ENCODE measurements at places on chromosomes 16 and 17. TPM values are rescaled to one million over a fixed set of nuclear protein-coding genes. Genes with fewer than 3 reads are reported as not detected.

JPH3 gene
- total RNA-seq, result 10.5 TPM

DNA sequence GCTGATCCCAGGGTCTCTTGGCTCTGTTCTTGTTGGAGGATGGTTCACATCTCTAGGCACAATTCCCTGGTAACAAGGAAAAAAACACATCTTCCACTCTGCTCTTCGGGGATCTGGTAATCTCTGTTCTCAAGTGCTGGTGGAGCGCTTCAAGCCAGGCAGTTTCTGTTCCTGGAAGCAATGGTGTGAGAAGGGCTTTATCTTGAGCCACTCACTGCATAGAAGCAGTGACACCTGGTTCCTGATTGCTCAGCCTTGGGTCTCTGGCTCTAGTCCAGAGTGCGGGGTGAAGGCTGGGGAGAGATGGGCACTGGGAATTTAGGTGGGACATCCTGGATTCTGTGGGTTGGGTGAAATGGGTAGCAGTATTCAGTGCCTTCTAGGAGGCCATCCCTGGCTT lies 14.1 kb downstream of the AKAP1 start:
- DNase-seq, result no peak

TMEM235 gene
- not detected for total RNA-seq

- no peak for DNase-seq
Observed at GRCh38 chr17:34319039-34319483, at the start of gene CCL8. Gene CCL8, plus strand, starts transcription at chr17:34319435. Its CDS starts 67 bp downstream, at chr17:34319502.

CCDC40 gene
- 25.3 TPM for total RNA-seq

DNA sequence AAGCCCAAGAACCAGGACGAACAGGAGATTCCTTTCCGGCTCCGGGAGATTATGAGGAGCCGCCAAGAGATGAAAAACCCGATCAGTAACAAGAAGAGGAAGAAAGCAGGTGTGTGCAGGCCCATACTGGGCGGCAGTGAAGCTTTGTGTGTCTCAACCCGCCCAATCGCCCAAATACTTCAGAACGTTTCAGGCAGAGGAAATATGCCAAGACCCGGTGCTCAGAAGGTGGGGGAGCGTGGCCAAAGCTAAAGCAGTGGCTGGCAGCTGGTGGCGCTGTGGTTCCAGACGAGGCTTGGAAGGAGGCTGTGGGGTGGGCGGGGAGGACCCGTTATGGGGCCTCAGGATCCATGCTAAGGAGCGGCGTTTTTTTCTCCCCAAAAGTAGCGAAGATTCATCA lies 1.2 kb downstream of the CCDC137 start:
- peak; percentile 39 for DNase-seq

EEF2KMT gene
- total RNA-seq, result 12.9 TPM

- no peak for DNase-seq
Observed at GRCh38 chr17:56171186-56171959, 18.1 kb downstream of the ANKFN1 start.

FBXL16 gene
- total RNA-seq, result 85.1 TPM

DNA sequence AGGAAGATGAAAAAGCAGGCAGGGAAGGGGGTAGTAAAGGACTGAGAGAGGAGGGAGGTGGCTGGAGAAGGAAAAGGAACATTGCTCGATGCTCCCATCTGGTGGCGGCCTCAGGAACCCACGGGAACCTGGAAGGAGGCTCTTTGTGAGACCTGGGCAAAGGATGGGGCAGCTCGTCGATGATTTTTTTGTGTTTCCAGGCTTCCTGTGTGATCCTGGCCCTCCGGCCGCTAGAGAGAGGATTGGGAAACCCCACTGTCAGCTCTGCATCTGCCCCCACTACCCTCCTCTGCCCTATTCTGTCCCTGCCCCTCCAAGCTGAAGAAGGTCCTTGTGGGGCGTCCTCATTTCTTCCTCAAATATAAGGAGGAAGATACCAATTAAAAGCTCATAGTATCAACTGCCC lies 6.6 kb downstream of the WFIKKN2 start:
- DNase-seq, result peak; percentile 84

DNA sequence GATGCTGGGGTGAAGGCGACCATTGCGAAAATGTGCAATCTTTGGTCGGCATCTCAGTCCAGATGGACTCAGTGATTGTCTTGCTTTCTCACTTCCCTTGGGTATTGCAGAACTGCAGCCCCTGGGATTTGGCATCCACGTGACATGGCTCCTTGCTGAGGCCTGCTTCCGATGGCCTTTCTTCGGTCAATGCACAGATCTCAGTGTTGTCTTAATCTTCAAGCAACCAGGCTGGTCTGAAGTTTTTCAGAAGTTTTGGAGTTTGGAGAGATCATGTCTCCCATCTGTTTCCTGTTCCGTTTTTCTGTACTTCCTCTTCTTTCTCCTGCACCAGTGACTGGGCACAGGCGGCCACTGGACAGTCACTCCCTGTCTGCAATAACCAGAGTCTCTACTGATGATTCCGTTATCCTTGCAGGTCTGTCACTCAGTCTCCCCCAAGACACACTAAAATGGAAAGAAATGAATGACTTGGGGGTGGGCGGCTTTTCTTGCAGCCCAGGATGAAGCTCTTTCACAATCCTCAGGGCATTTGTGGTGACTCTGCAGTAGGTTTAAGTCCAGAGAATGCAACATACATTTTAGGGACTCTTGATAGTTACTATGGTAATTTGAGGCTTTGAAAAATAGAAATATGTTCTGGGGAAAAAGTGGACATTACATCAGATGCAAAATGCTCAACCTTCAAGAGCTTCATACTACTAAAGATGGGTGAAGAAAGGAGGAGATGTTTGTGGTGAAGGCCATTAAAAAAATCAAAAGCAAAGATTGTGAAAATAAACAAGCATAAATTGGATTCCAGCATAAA lies 106.3 kb upstream of the ZFHX3 start:
- no peak for DNase-seq

DNA sequence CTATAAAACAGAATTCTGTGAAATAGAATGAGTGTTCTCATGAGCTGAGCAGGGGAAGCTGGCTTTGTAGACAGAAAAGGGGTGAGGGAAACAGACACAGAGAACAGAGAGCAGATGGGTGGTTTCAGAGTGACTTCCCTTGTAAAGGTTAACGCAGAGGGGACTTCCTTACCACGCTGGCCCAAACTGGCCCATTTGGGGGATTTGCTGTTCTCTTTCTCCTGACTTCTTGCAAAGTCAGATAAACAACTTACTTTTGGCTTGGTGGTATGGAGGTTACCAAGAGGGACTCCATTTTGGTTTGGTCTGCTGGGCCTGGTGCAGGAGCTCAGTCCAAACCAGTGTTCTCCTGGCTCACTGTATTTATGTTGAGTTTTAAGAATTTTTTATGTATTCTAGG lies 48.4 kb downstream of the SEC14L1 start:
- DNase-seq, result no peak

CAPNS2 gene
- not detected for total RNA-seq

- DNase-seq, result no peak
Observed at GRCh38 chr17:81858170-81858966, 2.0 kb downstream of the P4HB start.

KRTAP16-1 gene
- not detected for total RNA-seq

DNA sequence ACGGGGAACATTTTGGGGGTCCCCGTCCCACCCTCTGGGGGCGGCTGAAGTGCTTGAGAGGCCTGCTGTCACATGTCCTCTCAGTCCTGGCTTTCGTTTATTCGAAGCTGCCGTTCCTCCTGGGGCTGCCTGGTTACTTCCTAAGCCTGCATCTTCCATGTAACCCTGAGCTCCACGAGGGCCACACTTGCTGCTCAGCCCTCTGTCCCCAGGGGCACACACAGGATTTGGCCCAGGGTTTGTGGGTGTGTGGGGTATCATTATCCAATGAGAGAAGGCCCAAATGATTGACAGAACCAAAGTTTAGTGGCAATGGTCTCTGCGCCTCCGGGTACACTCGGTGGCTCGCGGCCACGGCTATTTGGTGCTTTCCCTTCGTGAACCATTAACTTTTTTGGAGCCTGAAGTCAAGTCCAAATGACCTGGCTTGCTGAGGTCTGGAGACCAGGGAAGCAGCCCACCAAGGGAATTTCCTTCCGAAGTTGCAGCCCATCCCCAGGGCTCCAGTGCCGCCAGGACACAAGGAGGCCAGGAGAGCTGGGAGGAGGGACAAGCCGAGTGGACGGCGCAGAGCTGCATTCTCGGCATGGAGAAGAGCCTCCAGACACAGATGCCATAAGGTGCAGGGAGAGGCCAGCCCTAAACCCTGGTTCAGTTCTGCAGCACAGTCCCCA lies 131.4 kb upstream of the FOXF1 start:
- no peak for DNase-seq

ABCC6 gene
- 2.7 TPM for total RNA-seq

- DNase-seq, result no peak
Observed at GRCh38 chr17:1783834-1784611, 22.2 kb downstream of the SERPINF1 start.

- DNase-seq, result no peak
Observed at GRCh38 chr17:3903051-3903825, 10.4 kb upstream of the CAMKK1 start.

- no peak for DNase-seq
Observed at GRCh38 chr17:51214920-51215319, 44.9 kb downstream of the MBTD1 start.

CIITA gene
- total RNA-seq, result 0.69 TPM

TMC7 gene
- 2.5 TPM for total RNA-seq

GRCh38 chr17:56826611-56827414 lies 6.9 kb downstream of the C17orf67 start:
- DNase-seq, result no peak

GRCh38 chr16:396605-397004 lies 394 bp upstream of the NME4 start:
- DNase-seq, result peak; percentile 61

DNA sequence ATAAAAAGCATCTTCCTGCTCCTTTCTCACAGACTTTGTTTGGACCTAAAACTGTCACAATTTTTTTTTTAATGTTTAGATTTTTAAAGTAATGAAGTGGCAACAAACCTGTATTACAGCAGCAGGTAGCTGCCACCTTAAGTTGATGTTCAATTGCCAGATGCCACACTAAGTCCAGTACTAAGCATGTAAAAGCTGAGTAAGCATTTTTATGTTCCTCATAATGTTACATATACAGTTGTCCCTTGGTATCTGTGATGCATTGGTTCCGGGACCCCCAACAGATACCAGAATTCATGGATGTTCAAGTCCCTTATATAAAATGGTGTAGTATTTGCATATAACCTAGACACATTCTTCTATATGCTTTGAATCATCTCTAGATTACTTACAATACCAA lies 45.1 kb downstream of the TNRC6A start:
- no peak for DNase-seq

DNA sequence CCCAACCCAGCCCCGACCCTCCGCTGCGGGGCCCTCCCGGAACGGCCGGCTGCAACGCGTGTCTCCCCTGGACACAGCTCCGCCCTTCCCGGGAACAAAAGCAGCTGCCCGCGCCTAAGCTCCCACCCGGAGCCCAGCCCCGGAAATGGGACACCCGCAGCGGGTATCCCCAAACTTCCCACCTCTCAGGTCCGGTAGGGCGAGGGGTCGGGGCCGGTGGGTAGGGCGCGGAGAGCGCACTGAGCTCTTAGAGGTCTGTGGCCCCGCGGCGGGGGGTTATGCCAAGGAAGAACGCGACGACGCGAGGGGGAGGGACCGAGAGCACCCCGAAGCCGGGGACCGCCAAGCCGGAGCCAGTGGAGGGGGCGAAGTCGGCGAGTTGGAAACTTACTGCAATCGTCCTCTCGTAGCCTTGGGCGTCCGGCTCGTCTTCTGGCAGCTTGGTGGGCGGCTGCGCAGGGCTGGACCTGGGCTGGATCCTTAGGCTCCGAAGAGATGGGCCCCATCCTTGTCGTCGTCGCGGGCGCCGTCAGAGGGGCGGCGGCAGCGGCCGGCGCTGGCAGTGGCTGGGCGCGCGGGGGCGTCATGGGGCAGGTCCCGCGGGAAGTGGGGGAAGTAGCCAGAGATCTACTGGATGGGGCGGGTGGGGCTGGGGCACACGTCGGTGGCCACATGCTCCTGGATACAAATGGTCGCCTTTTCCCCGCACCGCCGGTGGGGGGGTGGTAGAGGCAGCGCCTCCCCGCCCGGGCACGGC lies 6.9 kb downstream of the USP6 start:
- peak; percentile 41 for DNase-seq

COX4I1 gene
- 544 TPM for total RNA-seq

DNA sequence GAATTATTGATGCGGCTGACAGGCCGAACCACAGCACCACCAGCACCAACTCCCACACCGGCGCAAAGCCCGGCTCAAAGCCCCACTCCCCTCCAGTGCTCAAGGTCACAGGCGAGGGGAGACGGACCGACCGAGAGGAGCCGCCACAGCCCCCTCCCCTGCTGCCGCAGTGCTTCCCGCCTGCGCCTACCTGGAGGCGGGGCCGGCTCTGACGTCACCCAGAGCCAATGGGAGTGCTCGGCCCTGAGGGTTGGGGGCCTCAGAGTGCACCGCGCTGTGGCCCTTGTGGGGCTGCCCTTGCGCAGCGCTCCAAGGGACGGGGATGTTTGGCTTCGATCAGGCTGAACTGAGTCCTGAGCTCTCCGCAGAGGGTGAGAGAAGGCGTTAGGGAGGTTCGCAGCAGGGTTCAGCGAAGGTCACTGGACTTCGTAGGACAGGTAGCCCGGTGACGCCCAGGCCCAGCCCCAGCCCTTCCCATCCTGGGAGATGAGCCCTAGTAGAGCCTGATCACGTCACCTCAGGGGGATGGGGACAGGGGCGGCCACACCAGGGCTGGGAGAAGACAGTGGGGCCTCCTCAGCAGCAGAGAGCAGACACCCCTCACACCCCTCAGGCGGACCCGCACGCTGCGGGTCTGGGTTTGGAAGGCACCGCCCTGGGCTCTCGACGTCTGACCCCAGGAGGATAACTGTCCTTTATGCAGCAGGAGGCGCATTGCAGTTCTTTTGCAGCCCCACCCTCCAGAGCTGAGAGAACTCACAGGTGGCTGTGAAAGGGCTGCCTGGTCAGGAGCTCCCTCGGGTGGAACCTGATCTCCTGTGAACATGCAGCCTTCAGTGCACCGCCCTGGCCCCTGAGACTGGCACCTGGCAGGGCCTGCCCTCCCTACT lies 1.5 kb downstream of the NDRG4 start:
- peak; percentile 91 for DNase-seq

DNA sequence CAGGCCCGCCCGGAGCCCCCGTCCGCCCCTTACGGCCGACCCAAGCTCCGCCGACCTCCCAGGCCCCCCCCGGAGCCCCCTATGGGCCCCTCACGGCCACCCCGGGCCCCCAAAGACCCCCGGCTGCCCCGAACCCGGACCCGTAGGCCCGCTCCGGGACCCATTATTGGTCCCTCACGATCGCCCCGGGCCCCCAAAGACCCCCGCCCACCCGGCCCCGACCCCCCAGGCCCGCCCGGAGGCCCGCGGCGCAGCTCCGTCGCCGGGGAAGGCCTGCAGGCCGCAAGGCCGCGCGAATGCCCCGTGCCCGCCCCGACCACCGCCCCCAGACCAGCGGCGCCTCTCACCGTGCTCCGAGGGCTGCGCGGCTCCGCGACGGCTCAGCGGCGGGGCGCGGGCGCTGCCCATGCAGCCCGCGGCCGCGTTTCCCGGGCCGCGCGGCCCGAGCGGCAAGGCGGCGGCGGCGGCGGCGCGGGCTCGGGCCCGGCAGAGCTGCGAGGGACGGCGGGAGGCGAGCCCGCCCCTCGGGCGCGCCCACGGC lies 393 bp downstream of the ANKRD11 start:
- DNase-seq, result no peak

GRCh38 chr16:4392382-4393239 lies 21.0 kb downstream of the VASN start:
- DNase-seq, result no peak

- no peak for DNase-seq
Observed at GRCh38 chr17:5864741-5865657, 205.2 kb upstream of the WSCD1 start.
